ENCODE measurements at places on chromosomes 16 and 17. TPM values are rescaled to one million over a fixed set of nuclear protein-coding genes. Genes with fewer than 3 reads are reported as not detected.
A peak's percentile ranks its signal among the peaks of the same experiment; 100 is the strongest.

DNA sequence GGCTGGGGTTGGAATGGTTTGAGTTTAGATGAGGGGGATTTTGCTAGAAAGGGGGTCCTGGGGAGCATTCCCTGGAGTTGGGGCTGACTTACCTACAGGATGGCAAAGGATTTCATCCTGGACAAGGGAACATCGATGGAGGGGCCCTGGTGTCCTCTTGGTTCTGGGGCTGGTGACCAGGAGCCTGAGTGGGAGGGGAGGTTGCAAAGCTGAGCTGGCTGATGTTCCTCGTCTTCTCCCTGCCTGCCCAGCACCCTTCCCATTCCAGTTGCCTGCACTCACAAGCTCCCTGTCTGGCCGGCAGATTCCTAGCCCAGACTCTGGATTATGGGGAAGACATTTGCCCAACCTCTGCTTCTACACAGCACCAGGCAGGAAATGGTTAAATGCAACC lies 37.2 kb downstream of the ITGAE start:
- no peak for DNase-seq

GRCh38 chr17:44464037-44464436 lies 39.2 kb downstream of the GPATCH8 start:
- DNase-seq = no peak

- DNase-seq = no peak
Observed at GRCh38 chr16:71895679-71896365, 491 bp downstream of the IST1 start.

DNA sequence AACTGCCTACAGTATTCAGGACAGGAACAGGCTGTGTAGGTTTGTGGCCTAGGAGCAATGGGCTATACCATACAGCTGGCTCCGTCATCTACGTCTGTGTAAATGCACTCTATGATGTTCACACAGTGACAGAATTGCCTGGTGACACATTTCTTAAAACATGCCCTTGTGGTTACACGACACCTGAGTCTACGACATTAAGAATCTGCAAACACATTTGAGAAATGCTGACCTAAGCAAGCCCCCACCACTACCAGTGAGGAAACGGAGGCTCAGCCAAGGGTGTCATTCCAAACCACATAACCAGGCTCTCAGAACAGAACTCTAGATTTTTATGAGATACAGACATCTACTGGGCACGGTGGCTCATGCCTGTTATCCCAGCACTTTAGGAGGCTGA lies 23.5 kb downstream of the USP36 start:
- DNase-seq = no peak

- DNase-seq = no peak
Observed at GRCh38 chr17:72976971-72977770, 115.3 kb downstream of the SLC39A11 start.

DNA sequence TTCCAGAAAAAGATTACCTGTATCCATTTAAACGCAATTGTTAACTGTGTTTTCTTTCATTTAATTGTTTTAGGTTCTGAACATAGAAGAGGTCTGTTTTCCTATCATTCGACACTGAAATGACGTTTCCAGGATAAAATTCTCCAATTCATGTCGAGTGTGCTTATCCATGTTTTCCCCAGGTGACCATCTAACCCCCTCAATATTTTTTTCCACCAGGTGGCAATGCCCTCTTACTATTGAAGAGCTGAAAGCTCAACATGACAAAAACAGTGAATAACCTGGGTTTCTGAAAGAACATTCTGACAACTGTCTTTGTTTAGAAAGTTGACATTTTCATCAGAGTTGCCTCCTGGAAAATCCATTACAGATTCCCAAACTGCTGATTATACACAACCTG lies 948.7 kb downstream of the KCNJ2 start:
- DNase-seq = no peak

DNA sequence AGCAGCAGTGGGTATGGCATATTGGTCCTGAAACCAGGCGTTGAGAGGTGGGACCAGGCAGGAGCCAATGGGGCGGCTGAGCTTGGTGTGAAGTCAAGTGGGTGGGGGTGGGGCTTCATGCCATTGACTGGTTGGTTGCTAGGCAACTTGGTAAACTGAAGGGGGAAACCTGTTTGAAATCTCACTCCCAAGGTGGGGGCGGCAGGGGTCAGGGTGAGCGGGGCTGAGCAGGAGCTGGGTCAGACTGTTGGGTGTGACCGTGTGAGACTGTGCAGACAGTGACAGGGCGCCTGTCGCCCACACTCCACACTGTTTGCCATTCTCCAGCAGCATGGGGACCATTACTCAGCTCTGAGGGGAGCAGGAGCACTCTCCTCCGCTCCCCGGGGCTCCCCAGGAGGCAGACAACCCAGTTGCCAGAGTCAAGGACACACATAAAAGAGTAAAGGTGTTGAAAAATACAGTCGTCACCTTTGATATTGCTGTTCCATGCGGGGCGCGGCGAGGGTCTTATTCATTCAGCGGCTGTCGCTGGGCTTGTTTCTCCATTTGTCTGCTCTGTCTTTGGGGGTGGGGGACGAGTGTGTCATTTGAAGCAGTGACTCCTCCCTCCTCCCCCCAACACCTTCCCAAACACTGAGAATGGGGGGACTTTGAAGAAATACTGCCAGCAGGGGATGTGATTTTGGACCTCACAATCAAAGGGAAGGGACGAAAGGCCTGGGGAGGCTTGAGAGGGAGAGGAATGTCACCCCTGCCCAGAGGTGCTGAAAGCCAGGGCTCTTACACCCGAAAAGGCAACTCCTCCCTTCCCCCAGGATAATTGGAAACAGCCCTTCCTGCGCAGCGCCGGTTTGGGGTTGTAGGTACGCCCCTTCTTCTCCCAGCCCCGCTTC lies 1.2 kb upstream of the EFNB3 start:
- peak; percentile 77 for DNase-seq

GRCh38 chr17:57506774-57507127 lies 238.3 kb downstream of the CCDC182 start:
- DNase-seq = no peak

DNA sequence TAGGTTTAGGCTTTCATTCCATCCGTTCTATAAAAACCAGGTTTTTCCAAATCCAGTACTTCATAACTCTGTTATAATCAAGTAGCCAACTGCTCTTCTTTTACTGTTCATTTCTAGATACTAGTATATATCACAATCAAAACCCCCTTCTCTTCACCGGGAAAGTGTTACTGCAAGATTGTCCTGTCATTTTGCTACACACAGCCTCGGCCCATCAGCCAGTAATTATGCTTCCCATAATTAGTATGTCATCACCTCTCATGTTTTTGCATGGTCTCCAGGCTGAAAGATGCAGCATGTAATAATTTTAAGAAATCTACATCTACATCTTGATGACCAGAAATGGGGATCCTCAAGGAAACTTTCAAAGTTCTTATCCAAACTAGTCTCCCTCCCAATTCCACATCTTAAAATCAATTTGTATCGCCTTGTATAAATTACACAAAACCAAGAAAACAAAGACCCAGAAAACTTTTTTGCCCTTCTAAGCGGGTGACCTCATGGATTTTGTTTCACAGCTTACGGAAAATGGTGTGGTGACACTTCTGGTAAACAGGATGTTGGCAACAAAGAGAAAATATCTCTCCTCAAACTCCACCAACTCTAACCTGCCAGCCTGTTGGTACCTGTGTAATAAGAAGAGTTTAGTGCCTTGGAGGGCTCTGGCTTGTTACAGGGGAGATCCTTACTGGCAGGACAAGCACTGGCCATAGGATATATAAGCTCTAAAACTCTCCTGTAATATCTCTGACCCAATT lies 9.3 kb downstream of the TACO1 start:
- no peak for DNase-seq

- DNase-seq = no peak
Observed at GRCh38 chr16:67024384-67025209, 4.4 kb upstream of the CBFB start.

DNA sequence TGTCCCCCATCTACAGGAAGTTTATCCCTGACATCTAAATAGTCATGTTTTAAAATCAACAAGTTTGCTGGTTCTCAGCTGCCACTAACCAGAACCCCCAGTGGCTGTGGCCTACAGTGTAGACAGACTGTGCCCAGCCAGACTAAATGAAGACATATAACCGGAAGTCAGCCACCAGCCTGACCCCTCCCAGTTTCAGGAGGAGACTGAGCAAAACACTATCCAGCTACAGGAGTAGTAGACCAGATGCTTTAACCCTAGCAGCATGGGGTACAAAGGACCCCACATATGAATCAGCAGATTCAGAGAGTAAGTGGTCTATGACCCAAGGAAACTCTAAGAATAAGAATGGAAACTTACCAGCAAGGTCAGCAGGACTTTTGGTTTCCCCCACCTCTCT lies 83.4 kb downstream of the HIC1 start:
- no peak for DNase-seq

DNA sequence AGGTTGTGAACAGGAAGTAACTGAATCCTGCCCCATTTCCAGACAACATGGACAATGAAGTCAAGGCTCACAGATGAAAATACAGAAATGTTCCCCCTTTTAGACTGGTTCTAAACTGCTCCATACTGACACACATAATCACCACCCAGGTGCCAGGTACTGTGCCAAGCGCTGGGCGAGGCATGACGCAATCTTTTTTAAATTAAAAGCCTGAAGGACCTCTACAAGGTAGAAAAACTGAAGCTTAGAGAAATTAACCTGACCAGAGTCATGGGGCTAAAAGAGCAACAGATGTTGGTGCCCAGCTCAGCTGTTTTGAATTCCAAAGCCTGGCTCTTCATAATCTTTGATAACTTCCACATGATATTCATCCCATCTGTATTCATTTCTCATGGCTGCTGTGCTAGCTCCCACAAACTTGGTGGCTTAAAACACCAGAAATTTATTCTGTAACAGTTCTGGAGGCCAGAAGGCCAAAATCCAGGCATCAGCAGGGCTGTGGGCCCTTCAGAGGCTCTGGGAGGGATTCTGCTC lies 4.9 kb upstream of the RAB11FIP4 start:
- DNase-seq = no peak

- DNase-seq = no peak
Observed at GRCh38 chr17:16909472-16910246, 62.3 kb downstream of the TNFRSF13B start.

DNA sequence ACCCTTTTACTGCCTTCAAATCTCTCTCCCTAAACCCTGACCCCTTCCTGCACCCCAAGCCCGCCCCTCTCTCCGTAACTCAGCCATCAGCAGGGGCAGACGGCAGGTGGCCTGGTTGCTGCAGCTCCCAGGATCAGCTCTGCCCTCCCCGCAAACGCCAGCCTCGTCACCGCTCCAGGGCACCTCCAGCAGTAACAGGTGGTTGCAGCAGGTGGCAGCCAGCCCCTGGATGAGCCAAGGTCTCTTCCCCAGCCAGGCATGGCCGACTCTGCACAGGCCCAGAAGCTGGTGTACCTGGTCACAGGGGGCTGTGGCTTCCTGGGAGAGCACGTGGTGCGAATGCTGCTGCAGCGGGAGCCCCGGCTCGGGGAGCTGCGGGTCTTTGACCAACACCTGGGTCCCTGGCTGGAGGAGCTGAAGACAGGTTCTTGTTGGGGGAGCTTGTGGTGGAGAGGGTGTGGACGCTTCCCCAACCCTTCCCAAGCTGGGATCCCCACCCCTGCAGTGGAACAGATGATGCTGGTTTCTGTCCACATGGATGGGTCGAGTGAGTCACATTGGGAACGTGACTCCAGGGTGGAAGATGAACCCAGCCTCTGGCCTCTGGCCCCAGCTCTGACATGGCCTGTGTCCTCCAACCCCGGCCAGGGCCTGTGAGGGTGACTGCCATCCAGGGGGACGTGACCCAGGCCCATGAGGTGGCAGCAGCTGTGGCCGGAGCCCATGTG lies 558 bp downstream of the HSD3B7 start:
- no peak for DNase-seq

- DNase-seq = no peak
Observed at GRCh38 chr16:68179196-68179795, 56.6 kb downstream of the ESRP2 start.

The ST6GALNAC1 gene
- total RNA-seq = not detected

The TBC1D3K gene
- total RNA-seq = not detected

The PRAC2 gene
- not detected for total RNA-seq

The GUCY2D gene
- total RNA-seq = 0.48 TPM

The ARSG gene
- 4.0 TPM for total RNA-seq

The DNAI2 gene
- not detected for total RNA-seq

The CACNG5 gene
- total RNA-seq = 2.2 TPM

The C17orf78 gene
- not detected for total RNA-seq

The PNMT gene
- total RNA-seq = 5.6 TPM

All from H1 (cell line).